ENCODE measurements at places on chromosomes 12 and 14.

- no peak for DNase-seq
These were observed 94.1 kb downstream of the GCH1 start for GRCh38 chr14:54808326-54809161.

DNA sequence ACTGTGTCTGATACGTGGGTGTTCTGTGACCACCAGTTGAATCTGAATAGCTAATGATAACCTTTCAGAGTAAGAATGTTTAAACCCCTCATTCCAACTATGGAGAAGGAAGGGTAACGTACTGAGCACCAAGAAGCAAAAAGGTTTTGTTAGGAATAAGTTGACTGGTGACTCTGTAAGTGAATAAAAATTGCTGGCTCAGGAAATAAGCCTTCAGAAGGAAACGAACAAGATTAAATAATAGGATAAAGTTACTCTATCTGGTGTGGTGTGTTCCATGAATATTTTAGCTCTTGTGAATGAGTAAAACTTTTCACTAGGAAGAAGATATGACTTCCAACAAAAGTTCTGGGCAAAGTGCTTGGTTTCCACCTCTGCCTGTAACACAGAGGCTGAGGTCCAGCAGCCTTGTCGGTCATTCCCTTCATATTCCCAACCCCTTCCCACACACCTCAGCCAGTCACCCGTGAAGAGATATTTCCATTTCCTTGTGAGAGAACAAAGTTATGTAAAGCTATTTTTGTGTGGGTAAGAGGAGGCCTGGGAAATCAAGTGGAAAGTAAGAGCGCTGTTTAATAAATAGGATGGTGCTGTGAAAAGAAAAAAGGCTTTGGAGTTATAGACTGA lies 47.1 kb downstream of the ARF6 start:
- no peak for DNase-seq

- no peak for DNase-seq
These were observed 224.5 kb upstream of the FOXG1 start for GRCh38 chr14:28542040-28542439.

GRCh38 chr12:46263140-46264016 lies 5.5 kb downstream of the SLC38A1 start:
- no peak for DNase-seq

DNA sequence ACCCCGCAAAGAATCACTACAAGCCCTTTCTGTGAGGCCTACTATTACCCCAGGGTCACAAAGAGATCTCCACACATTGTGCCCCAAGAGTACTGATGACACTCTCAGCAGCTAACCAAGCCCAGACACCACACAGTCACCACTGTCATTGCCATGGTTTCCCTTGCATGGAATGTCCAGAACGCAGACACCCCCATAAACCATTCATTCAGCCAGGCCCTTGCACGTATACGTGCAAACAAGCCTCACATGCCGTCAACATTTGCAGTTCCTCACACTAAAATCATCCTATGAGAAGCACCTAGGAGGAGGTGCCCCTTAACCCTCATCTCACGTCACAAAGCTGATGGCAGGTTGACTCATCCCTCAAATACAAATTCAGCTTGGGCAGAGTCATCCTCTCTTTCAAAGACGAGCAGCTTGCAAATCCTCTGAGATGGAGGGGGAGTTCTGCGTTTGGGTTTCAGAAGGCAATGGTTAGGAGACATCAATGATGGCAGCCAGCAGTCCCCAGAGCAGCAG lies 17.1 kb upstream of the KRT77 start:
- no peak for DNase-seq

GRCh38 chr12:460261-461230 lies 807 bp downstream of the B4GALNT3 start:
- DNase-seq: peak; percentile 19

- DNase-seq: no peak
These were observed 16.8 kb upstream of the DYNC1H1 start for GRCh38 chr14:101947577-101947903.

DNA sequence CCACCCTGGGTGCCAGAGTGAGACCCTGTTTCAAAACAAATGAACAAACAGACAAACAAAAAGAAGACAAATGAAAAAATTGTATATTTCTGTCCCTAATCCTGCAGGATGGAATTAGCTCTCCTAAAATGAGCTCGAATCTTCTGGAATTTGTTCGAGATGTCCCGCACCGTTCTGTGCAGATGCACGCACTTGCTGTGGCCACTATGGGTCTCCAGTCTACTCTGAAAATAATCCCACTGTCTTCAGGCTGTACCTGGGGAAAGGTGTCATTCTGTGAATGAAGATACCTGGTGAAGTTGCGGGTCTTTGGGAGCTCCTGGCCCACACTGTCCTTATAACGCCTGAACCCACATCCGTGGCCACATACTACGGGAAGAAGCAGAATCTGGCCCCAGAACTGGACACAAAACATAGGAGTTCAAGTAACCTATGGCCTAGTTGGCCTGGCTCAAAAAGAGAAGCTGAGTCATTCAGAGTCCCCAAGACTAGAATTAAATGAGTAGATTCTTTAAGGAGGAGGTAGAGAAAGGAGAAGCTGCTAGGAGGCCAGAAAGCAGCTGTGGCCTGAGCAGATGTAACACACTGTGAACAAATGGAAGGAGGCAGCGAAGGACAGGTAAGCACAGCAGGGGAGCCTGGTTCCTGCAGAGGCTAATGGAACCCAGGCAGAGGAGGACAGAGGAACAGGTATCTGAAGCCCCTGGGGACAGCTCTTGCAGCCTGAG lies 108.6 kb downstream of the FOXN3 start:
- no peak for DNase-seq

DNA sequence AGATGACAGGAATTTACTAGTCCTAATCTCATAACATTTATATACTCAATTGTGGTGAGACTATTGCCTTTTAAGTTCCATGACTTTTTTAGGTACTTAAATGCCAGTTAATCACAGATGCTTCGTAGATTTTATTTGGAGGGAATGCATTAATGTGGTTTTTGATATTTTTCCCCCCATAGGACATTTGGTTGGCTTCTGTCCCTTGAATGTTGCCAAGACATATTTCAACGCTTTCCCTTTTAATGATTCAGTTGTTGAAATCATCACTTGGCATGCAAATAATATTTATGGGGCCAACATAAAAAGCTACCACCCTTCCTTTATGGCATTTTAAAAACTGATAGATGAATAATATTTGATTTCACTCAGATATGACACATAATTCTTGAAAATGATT lies 172.1 kb downstream of the ACSS3 start:
- DNase-seq: no peak

- DNase-seq: no peak
These were observed 15.1 kb downstream of the LRTM2 start for GRCh38 chr12:1835211-1836131.

DNA sequence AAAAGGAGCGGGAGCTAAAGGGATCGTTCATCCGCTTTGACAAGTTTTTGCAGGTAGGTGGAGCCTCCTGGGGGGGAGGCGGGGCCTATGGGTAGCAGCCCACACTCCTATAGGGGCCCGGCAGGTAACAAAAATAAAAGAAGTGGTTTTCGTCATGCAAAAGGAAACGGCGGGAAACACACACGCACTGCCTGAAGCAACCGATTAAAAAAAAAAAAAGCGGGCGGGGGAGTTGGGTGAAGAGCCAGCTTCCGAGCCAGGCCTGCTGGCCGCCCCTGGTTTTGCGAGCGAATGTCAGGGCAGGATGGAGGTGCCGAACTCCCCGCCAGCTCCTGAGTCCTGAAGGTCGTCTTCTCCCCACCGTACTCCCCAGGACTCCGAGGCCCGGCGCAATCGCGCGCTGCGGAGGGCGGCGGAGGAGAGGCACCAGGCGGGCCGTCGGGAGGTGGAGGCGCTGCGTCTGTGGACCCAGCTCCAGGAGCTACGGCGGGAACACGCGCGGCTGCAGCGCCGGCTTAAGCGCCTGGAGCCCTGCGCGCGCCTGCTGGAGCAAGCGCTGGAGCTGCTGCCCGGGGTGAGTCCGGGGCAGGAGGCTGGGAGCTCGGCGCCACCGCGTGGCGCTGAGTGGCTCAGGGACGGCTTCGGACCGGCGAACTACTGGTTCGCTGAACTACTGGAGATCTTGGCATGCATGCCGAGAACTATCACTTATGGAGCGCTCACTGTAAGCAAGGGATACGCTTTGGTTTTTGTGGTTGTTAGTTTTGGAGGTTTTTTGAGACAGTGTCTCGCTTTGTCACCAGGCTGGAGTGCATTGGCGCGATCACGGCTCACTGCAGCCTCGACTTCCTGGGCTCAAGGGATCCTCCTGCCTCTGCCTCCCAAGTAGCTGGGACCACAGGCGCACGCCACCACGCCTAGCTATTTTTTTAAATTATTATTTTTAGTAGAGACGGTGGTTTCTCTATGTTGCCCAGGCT lies 3.6 kb downstream of the CFAP73 start:
- DNase-seq: peak; percentile 44

- DNase-seq: no peak
These were observed 931.2 kb downstream of the AACS start for GRCh38 chr12:125996443-125996842.

Measured in activated CD4-positive, alpha-beta T cell treated with anti-CD3 and anti-CD28 coated beads, Interleukin-2, Interleukin-4, amounts not matched to agents 100 ng/mL and 50 ng/mL, durations not matched to agents 16 hours and 8 hours (primary cell).